ENCODE measurements at places on chromosomes 2 and 18. TPM values are rescaled to one million over a fixed set of nuclear protein-coding genes. Genes with fewer than 3 reads are reported as not detected.

CCDC178 gene
- total RNA-seq, result not detected

SKOR2 gene
- total RNA-seq, result not detected

NR4A2 gene
- 19.7 TPM for total RNA-seq

WDR54 gene
- 75.5 TPM for total RNA-seq

DNA sequence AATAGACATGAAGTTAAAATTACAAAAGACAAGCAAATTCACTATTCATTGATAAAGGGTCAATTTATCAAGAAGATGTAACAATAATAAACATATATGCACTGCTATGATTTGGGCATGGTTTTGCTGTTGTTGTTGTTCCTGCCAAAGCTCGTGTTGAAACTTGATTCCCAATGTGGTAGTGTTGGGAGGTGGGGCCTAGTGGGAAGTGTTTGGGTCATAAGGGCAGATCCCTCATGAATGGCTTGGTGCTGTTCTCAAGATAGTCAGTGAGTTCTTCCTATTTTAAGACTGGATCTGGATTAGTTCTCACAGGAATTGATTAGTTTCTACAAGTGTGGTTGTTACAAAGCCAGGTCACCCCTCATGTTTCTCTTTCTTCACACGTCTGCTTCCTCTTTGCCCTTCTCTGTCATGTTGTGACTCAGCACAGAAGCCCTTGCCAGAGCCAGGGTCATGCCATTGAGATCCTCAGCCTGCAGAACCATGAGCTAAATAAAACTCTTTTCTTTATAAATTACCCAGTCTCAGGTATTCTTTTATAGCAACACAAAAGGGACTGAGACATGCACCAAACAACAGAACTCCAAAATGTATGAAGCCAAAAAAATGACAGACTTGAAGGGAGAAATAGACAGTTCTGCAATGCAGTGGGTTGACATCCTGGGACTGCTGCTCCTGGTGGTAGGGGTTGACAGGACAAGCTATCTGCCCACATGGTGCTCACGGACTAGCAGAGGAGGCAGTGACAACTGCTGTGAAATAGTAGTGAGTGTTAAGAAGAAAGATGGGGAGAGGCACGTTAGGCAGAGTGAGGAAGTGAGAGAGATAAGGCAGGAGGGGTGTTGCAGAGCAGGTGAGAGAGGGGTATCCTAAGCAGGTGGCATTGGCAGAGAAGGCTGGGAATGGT, 18.6 kb upstream of the SKA1 start:
- no peak for DNase-seq
- H3K36me3 ChIP-seq, result no peaks in the 10 kb centered on the region
- no peak overlapping the region for H3K27ac ChIP-seq
- peaks cover 5% of the 10 kb centered on the region for H3K4me1 ChIP-seq

- no peak overlapping the region for H3K27ac ChIP-seq
- no peak for DNase-seq
- no peaks in the 10 kb centered on the region for H3K27me3 ChIP-seq
- H3K36me3 ChIP-seq, result no peaks in the 10 kb centered on the region
Measured at GRCh38 chr18:44893966-44894365, 213.3 kb downstream of the SETBP1 start.

DNA sequence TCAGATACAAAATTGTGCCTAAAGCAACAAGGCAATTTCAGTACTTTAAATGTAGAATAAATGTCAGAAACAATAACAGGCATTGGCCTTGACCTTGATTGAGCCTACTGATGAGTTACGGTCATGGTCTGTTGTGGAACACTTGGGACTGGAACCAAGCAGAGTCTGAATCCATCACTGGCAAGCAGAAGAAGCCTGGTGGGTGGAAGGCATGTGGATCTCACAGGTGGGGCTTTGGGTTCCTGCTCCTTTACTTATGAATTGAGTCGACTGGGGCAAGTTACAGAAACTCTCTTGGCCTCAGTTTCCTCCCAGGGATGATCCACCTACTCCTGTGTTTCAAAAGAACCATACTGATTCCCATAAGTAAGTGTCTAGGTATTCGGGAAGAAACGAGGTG, 102.3 kb downstream of the KCNF1 start:
- H3K4me3 ChIP-seq, result no peak overlapping the region
- H3K27ac ChIP-seq, result no peak overlapping the region
- H3K27me3 ChIP-seq, result peaks cover 3% of the 10 kb centered on the region
- no peak for DNase-seq
- H3K4me1 ChIP-seq, result no peaks in the 10 kb centered on the region
